ENCODE measurements at places on chromosomes 5 and 9. TPM values are rescaled to one million over a fixed set of nuclear protein-coding genes. Genes with fewer than 3 reads are reported as not detected.

DNA sequence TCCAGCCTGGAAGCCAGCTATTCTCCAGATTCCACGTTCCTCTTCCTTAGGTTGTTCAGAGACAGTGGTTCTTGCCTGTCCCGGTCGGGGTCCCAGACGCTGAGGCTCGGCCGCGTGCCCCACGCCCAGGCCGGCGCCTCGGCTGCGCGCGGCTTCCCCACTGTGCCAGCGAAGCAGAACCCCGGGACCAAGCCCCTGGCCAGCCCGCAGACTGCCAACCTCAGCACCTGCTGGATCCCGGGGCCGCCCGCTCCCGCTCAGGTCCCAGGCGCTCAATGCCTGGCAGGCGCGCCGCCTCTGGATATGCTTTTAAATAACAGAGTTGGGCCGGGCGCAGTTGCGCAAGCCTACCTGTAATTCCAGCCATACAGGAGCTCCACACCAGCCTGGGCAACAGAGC lies 195.5 kb downstream of the MAN2A1 start:
- DNase-seq, result no peak

MED22 gene
- total RNA-seq, result 28.8 TPM

- no peak for DNase-seq
Measured at GRCh38 chr5:80835128-80835527, 125.0 kb upstream of the RASGRF2 start.

- peak; percentile 82 for DNase-seq
Measured at GRCh38 chr5:150846654-150847333, 473 bp downstream of the IRGM start.

DNA sequence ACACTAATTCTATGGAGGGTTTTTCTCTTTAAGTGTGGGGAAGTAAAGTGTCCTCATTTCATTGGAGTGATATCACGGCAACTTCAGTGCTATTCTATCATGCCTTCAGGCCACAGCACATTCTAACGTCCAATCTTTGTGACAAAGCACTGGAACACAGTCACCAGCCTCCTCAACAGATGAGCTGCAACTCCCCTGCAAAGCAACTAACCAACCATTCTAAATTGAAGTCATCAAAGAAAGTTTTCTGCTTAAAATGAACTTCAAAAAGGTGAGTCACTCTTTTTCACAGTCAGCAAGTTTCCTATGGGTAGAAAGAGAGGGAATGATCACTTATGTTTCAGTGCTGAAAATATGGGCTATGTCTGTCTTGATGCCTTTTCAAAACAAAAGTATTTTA lies 190.8 kb downstream of the ELAVL2 start:
- DNase-seq, result no peak

- no peak for DNase-seq
Measured at GRCh38 chr5:103366918-103367549, 108.5 kb downstream of the MACIR start.

C7 gene
- not detected for total RNA-seq

DNA sequence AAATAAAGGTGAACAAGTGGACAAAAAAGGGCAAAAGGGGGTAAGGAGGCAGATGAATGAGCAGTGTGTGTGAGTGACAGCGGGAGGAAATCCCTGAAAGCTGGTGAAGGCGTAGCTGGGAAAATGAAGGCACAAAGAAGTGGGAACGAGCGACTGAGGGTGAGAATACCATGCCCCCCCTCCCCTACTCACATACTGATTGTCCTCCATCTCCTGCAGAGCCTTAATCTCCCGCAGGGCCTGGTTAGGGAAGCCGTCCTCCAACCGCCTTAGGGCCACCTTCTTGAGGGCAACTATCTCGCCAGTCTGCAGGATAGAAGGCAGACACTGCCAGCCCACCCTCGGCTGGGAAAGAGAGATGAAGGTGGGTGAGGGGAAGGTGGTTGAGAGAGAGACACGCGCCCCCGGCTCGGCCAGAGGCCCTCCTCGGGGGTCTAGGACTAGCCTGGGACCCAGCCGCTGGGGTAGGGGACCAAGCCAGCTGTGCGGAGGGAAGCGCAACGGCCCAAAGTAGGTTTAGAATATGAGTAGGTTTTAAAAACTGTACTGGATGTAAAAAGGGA lies 522 bp downstream of the CDK20 start:
- no peak for DNase-seq

CMBL gene
- 3.2 TPM for total RNA-seq

DNA sequence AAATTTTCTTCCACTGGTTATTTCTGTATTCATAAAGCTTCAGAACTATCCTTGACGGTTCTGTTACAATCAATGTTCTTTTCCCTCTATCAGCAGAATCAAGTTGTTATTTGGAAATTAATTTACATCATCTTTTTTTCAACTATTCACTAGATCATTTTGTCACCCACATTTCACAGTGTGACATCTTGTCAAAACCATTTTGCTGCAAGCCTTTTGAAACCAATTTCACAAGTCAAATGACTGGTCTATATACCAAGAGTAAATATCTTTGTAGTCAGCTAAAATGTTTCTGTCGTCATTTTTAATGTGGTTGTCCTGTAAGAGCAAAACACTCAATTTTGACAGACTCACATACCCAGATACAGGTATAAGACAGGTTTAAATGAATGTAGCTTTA lies 984.3 kb upstream of the TYRP1 start:
- no peak for DNase-seq

BAAT gene
- total RNA-seq, result not detected

- no peak for DNase-seq
Measured at GRCh38 chr5:118611332-118611945, 376.9 kb downstream of the DTWD2 start.

- DNase-seq, result no peak
Measured at GRCh38 chr5:78360674-78360923, 182 bp downstream of the SCAMP1 start.

DNA sequence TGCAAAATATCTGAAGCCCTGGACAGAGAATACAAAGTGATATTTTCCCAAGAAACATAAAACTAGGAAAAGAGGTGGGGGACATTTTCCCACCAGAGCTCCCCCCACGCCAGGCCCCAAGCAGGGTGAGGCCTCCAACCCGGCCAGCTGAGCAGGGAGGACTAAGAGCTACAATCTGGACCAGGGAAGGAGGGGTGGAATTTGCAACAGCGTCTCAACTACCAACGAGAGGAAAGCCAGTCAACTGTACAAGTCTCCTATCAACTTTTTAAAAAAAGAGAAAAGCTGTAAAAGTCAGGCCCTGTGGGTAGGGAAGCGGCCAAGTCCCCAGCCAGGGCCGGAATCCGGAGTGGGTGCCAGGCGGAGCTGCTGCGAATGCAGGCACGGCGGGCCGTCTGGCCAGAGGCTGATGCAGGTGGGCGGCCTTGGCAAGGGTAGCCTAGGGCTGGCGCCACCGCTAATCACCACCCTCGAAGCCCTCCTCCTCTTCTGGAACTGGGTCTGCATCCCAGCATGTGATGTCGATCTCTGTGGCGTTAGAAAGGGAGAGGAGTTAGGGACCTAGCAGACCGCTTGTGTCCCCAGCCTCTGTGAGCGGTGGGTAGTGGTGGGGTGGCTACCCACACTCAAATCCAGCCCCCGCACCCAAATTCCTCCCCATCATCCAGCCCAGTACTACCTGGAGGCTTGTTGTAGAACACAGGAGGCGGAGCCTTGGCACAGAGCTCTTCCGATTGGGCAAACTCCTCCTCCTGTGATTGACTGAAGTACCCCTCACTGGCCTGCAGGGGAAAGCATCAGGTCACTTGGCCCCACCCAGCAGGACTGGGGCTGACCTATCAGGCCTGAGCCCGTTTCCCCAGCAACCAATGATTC lies 10.6 kb downstream of the PRR7 start:
- peak; percentile 81 for DNase-seq

DNA sequence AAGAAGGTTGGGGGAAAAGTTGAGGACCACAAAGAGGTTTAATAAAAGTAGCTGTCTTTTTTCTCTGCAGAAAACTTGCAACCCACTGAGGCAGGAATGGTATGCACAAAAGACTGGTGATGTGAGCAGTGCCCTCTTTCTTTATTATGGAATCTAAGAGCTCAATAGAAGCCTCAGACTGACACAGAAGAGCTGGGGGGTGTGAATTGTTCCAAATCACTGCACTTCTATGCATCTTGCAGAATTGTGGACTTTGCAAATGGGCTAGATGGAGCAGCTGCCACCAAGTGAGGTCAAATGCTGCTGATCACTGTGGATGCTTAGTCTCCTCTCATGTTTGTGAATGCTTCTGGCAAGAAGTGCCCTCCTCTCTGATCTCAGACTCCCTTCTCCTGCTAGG lies 227.1 kb downstream of the ZSWIM6 start:
- no peak for DNase-seq

DNA sequence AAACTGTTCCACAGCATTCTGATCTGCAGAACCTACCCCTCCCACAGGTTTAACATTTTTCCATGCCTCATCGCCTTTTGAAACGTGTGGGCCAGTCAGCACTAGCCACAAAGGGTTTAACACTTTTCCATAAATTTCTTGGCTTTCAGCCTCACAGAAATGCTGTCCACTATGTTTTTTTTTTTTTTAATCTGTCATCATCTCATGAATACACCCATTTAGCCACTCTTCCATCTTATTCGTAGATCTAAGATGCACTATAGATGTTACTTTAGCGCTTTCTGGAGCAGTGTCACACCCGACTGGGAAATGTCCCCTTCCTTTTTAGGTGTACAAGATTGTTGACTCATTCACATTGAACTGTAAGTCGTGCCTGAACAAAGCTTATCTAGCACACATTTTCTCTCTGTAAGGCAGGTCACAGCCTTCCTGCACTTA lies 62.3 kb downstream of the GCNT1 start:
- no peak for DNase-seq

All from activated CD8-positive, alpha-beta memory T cell treated with anti-CD3 and anti-CD28 coated beads, Interleukin-2, amount 10 ng/mL, durations not matched to agents 7 days and 5 days (primary cell).